Activated CD8-positive, alpha-beta memory T cell treated with anti-CD3 and anti-CD28 coated beads for 1 hour (primary cell): ENCODE measurements at places on chromosomes 6 and 20.

DNA sequence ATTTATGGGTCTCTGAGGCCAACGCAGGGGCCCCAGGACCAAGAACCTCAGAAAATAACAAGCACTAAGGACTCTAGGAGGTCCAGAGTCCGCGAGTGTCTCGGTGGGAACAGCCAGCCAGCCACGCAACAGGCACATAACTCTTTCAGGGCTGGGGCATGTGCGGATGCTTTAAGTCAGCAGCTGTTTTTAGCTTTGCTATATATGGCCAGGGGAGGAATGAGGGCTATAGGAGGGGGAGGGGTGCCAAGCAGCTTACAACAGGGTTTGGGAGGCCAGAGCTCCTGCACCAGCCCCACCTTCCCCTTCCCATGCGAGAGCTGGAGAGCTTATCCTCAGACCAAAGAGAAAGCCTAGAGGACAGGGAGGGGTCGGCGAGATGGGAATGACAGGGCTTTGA, 6.2 kb downstream of the JPH2 start:
- no peak for DNase-seq

GRCh38 chr6:107458672-107459282, 587 bp downstream of the PDSS2 start:
- DNase-seq, result no peak

- no peak for DNase-seq
Observed at GRCh38 chr20:59661621-59662020, 57.3 kb downstream of the PHACTR3 start.

- DNase-seq, result no peak
Observed at GRCh38 chr20:38205001-38205400, 39.9 kb upstream of the TGM2 start.

DNA sequence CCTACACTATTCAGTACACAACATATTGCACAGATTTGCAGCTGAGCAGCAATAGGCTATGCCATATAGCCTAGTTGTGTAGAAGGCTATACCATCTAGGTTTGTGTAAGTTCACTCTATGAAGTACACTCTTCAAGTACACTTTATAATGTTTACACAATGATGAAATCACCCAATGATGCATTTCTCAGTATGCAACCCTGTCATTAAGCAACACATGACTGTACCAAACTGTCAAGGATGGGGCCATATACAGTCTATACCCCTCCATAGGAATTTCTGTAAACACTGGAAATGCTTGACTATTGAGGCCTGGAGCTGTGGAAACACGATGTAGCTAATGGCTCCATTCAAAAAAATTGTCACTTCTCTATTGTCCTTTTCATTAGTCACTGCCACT, 535.4 kb downstream of the EPM2A start:
- DNase-seq, result no peak

- DNase-seq, result no peak
Observed at GRCh38 chr20:5197270-5197827, 70.5 kb downstream of the CDS2 start.

- no peak for DNase-seq
Observed at GRCh38 chr6:109269953-109270517, 112.2 kb downstream of the CD164 start.

- no peak for DNase-seq
Observed at GRCh38 chr6:128696691-128697689, 176.6 kb upstream of the PTPRK start.

GRCh38 chr6:64225503-64225902, 589.9 kb downstream of the PHF3 start:
- DNase-seq, result no peak

DNA sequence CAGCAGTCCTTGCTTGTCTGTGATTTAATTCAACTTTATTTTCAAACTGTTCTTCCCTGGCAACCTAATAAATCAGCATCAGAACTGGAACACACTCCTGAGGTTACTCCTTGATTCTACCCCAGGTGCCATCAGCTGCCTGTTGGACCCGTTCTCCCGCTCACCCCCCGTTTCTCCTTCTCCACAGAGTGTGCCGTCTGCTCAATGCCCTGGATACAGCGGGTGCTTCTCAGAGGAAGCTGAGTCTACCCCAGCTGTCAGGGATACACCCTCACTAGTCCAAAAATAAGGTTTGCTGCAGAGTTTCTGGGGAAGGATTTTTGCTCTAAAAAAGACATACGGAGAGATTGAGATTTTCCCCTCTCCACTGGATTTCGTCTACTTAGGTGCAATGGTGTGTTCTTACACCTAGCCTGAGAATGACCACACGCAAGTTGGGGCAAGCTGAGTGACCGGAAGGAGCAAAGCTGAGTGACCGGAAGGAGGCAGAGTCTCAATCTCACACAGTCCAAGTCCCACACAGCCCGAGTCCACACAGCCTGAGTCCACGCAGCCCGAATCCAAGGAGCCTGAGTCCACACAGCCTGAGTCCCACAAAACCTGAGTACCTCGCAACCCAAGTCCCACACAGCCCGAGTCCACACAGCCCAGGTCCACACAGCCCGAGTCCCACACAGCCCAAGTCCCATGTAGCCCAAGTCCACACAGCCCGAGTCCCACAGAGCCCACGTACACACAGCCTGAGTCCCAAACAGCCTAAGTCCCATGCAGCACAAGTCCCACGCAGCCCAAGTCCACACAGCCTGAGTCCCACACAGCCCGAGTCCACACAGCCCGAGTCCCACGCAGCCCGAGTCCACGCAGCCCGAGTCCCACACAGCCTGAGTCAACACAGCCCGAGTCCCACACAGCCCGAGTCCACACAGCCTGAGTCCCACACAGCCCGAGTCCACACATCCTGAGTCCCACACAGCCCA, 58.6 kb upstream of the DACT2 start:
- no peak for DNase-seq

DNA sequence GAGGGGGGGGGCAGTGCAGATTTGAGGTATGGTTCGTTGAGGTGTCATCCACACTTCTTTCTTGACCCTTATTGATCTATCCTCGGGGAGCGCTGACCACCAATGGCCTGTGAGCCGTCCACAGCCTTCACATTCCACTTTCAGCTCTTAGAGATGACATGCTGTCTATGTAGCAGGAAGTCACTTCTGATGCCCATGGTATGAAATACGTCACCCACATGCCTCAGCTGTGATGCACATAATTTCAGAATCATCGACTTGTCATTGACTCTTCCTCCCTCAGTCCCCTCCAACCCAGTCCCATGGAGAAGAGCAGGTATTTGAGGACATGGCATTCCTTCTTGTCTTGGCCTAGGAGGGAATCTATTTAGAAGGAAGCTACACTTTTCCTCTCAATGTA, 4.7 kb upstream of the ADGRF5 start:
- DNase-seq, result no peak
